Activated naive CD4-positive, alpha-beta T cell (primary cell): ENCODE measurements at places on chromosomes 2 and 18.

GRCh38 chr2:17495590-17495989, 22.6 kb downstream of the RAD51AP2 start:
- no peak for DNase-seq

DNA sequence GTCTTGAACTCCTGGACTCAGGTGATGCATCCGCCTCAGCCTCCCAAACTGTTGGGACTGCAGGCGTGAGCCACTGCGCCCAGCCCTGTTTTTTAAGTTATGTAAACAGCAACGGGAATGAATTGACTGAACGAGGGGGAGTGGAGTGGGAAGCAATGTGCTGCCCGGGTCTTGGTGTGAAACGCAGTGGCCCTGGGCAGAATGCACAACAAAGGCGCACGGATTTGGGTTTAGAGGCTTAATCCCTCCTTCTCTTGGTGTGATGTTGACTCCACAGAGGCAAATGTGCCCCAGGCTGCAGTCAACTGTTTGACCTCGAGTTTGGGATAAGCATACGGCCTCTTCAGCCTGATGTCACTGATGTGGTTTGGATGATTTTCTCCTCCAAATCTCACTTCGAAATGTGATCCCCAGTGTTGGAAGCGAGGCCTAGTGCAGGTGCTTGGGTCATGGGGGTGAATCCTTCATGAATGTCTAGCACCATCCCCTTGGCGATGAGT, 97.4 kb downstream of the AGAP1 start:
- no peak for DNase-seq

DNA sequence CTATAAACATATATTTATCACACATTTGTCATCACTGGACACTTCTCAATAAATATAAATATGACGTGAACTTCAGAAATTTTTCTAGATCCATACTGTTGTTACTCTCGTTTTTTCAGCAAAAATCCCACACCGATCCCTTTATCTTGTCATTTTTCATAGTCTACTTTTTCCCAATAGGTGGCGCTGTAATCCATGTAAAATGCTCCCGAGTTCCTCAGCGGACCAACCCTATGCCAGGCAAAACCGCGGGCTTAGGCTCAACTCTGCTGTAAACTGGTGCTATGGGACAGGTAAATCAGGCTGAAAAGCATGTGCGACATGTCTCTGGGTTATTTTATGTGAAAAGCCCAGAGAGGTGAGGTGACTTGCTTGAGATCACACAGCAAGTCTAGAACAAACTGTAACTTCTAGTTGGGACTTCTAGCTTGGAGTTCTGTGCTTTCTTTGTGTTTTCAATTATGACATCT, 104.0 kb downstream of the COBLL1 start:
- DNase-seq: no peak

DNA sequence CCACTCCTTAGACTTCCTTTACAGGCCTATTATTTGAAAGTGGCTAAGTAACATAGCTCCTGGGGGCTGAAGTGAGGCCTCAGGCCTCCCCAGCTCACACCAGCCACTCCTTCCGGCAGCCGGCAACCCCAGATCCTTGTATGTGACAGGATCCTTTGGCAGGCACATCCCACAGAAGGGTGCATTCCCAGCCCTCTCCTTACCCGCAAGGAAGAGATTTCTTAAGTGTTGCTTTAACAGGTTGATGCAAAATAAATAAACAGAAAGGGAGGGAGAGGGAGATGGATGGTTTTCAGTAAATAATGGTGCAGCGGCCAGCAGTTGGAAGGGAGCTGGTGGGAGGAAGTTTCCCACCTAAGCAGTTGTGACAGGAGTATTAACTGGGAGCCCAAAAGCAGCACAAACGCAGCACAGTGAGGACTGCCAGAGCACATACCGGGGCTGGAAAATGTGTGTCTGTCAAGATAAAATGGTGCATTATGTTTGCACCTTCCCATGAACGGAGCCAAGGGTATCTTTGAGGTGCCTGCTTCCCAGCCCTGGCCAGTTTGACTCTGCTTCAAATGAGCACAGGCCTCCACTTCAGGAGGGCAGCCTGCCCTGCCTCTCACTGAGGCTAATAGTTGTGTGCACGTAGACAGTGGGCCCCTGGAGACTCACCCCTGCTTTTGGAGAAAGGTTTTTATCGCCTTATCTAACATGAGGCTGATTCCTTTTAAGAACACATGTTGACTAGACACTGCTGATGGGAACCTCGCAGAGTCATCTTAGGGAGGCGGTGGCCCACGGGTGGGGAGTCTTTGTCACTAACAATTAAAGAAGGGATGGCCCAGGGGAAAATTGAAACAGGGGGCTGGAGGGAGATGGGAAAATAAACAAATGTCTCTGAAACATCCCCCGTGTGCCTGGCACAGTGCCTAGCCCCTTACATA, 32.8 kb downstream of the NRP2 start:
- DNase-seq: no peak

DNA sequence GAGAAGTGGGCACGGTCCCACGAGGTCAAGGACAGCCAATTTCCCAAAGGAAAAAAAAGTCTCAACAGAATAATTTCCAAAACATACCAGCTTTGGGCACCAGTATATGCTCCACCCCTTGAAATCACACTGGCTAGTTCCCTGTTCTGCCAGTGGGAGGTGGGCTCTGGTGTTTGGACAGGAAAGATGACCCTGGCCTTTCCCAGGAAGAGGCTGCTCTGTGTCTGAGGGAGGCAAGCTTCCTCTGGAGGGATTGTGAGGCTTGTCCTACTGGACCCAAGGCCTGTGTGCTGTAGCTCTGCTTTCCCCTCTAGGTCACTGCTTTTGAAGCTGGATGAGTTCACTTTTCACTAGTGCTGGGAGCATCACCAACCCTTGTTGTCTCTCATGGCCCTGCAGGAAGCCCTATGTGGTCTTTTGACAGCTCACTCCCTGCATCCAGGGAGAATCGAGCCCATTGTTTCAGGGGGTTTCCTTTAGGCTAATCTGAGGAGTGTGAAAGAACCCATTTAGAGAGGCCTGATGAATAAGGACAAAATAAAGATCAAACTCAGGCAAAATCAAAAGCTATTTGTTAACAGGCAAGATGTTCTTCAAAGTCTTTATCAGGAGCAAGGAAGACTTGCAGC, 36.3 kb downstream of the CXCR4 start:
- no peak for DNase-seq

GRCh38 chr18:75810516-75810915, 383.0 kb upstream of the SMIM21 start:
- no peak for DNase-seq

DNA sequence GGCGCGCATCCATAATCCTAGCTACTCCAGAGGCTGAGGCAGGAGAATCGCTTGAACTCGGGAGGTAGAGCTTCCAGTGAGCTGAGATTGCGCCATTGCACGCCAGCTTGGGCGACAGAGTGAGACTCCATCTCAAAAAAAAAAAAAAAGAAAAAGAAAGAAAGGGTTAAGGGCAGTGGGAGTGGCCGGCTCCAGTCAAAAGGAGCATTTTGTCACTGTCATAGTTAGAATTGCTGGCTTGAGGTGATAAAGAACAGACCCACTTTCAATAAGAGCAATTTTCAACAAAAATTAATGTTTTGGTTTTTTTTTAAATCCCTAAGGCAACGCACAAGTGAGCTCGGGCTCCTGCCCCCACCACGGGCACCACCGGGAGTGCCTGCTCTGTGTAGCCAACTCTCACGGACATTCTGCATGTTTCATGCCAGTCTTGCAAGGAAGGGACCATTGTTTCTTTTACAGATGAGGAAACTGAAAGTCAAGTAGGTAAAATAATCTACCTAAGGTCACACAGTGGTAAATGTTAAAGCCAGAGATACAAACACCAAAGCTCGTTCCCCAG, 8.5 kb downstream of the CIB4 start:
- no peak for DNase-seq

DNA sequence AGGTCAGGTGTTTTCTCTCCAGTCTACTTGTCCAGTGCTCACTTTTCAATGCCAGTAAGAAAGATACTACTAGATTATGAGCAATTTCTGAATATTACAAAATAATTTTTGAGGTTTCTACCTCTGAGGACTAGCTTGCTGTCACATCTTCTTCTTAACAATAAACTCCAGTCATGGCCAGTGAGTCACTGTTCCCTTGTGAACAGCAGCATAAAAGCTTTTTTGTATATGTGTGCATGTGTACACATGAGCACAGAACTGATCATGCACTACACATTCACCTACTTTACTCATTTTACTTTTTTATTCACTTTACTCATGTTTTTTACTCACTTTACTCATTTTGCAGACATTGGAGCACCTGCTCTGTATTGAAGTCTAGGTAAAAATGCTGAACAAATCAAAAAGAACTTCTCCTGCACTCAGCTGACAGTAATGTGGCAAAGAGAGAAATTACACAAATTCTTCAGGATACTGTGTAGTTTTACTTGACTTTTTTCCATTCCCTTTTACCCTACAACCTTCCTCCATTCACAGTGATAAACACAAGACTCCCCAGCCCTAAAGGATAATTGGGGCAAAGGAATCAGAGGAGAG, 28.0 kb downstream of the ST6GAL2 start:
- DNase-seq: no peak

DNA sequence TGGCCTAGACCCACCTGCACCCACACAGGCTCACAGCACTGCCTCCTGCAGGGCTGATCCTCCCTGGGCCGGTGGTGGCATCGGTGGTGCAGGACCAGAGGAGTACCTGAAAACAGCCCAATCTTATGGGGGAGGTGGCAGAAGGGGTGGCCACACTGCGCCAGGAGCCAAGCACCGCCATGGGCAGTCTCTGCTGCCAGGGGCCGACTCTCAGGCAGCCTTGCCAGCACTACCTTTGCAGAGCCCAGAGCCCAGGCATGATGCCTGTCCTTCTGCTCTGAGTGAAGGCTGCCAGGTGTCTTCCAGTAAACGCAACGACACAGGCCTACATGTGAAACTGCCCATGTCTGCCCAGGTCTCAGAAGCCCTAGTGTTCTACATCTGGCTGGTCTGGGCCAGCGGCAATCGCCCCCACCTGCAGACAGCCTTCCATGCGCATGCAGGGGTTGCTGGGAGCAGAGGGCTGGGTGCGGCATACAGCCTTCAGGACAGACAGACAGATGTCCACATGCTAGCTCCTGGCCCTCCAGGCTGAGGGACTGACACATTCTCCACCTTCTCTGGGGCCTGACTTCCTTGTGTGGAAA, 6.8 kb downstream of the HS6ST1 start:
- DNase-seq: no peak

- no peak for DNase-seq
Observed at GRCh38 chr2:63555299-63555698, 33.0 kb downstream of the WDPCP start.

DNA sequence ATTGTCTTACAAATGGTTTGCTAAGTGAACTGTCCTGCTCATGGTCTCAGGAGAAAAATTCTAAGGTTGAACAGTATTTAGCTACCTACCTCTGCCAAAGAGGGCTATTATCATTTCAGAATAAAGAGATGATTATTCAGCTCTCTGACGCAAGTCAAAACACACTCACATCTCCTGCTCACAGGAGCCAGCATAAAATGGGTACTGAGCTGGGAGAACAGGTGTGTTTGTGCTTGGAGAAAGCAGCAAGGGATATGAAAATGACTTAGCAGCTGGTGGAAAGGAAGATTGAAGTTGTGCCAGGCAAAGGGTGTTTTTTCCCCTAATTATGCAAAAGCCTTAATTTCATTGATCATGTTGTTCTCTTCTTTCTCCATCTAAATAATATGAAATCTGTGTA, 47.3 kb upstream of the TANK start:
- DNase-seq: no peak

GRCh38 chr2:240933966-240934700, 28.0 kb downstream of the CROCC2 start:
- DNase-seq: no peak

GRCh38 chr18:27656167-27656778, 471.2 kb upstream of the CHST9 start:
- DNase-seq: no peak

GRCh38 chr2:100000915-100001707, 141.3 kb downstream of the AFF3 start:
- no peak for DNase-seq

- no peak for DNase-seq
Observed at GRCh38 chr2:105785095-105785847, 40.6 kb downstream of the NCK2 start.

- no peak for DNase-seq
Observed at GRCh38 chr2:217223222-217223930, 363.5 kb upstream of the TNP1 start.

- no peak for DNase-seq
Observed at GRCh38 chr2:26034637-26034992, 731 bp downstream of the RAB10 start.

GRCh38 chr2:67083951-67084350, 313.2 kb upstream of the ETAA1 start:
- DNase-seq: no peak

DNA sequence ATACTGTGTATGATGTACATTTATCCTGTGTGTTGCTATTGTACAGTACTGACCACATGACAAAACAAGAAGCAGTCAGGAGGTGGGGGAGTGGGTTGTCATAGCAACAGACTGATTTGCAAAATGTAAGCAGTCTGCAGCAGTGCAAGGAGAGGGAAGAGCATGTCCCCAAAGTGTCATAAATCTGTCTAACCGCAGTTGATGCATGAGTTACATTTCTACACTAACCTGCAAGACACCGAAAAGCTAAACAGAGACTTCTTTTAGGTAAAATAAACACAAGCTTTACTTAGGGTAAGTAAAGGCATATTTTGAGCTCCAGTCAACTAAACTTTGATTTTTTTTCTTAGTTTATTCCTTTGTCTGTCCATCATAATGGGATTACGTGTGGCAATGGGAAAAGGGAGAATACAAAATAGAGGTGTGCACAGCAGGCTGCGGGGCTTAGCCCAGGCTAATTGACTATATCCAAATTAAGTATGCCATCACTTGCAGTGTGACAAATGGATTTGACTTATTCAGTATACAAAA, 134.5 kb downstream of the MEIS1 start:
- DNase-seq: no peak

DNA sequence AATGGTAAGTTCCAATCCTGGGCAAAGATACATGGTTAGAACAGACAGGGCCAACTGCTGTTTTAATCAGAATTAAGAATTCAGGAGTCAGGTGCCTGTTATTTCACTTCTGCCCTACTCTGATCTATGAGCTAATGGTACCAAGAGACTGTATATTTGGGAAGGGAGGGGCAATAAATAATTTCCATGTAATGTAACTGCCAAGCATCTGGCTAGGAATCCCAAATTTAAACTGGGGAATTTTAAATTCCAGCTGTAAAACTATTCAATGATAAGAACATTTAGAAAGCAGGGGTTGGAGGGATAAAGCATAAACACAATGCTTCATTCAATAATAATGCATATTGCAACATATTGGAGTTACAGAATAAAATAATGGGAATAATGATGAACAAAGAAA, 49.7 kb downstream of the SCN7A start:
- DNase-seq: no peak

DNA sequence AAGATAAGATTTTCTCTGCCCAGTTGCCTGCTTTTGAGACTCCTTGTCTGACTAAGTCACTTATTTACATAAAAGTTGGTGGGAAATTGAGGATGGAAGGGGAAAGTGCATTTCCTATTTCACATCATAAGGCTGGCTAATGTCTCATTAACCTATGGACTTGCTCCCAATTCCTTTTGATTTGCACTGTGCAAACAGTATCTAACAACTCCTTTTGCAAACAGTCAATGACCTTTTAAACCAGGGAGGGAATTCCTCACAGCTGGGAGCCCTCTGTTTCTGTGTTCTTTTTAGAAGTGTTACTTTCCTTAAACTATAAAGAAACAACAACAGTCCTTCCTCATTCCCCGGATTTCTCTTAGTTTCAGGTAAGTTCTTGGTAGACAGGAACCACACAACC, 272.8 kb downstream of the RND3 start:
- no peak for DNase-seq

GRCh38 chr2:11669454-11670291, at the start of gene NTSR2:
NTSR2 (minus strand) TSS chr2:11670195; CDS start chr2:11670129, 66 bp downstream.
- no peak for DNase-seq
